ENCODE measurements at places on chromosomes 12 and 14.
A peak's percentile ranks its signal among the peaks of the same experiment; 100 is the strongest.

GRCh38 chr14:32998433-32998832 lies 59.8 kb downstream of the NPAS3 start:
- DNase-seq = no peak

- no peak for DNase-seq
Observed at GRCh38 chr12:59678759-59679411, 83.1 kb downstream of the SLC16A7 start.

GRCh38 chr14:70064136-70064865 lies 124.5 kb downstream of the SLC8A3 start:
- no peak for DNase-seq

DNA sequence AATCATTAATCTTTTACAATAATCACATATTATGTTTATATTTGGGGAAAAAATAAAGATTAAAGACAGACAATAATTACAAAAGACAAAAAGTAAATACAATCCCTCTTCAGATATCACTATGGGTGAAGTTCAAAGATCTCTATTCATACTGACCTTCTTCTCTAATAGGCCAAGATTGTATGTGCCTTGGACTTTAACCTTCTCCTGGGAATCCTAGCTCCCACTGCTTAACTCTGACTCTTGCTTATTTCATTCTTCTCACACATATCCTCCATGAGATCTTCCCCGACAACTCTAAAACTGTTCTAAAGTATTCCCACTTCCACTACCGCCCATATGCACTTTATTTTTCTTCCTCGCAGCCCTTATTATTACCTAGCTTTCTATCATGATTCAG lies 83.8 kb downstream of the EEA1 start:
- no peak for DNase-seq

GRCh38 chr12:55698241-55698955 lies 9.3 kb downstream of the ITGA7 start:
- DNase-seq = no peak

GRCh38 chr12:5648692-5649359 lies 216.9 kb downstream of the NTF3 start:
- peak; percentile 36 for DNase-seq

DNA sequence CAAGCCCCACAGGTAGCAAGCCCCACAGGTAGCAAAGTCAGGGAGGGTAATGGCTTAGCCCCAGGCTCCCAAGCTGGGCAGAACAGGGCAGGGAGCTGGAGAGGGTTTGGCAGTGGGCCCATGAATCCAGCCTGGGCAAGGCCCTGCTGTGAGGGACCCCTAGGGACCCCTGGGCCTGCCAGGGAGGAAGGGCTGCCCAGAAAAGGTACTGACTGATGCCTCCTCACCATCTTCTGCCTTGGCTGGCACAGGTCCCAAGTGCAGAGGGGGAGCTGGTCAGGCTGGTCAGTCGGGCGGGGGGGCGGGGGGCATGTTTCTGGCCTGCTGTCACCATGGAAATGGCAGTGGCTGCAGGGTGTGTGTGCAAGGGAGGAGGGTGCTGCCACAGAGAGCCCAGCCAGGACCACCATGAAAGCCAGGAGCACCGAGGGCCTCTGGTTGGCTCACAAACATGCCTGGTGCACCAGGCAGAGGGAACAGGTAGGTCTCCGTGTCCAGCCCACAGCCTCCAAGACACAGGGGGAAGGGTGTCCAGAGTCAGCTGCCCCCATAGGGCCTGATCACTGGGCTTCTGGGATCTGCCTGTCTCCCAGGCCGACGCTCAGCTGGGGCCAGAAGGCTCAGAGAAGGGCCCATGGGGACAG lies 1.5 kb upstream of the CRIP2 start:
- DNase-seq = no peak

DNA sequence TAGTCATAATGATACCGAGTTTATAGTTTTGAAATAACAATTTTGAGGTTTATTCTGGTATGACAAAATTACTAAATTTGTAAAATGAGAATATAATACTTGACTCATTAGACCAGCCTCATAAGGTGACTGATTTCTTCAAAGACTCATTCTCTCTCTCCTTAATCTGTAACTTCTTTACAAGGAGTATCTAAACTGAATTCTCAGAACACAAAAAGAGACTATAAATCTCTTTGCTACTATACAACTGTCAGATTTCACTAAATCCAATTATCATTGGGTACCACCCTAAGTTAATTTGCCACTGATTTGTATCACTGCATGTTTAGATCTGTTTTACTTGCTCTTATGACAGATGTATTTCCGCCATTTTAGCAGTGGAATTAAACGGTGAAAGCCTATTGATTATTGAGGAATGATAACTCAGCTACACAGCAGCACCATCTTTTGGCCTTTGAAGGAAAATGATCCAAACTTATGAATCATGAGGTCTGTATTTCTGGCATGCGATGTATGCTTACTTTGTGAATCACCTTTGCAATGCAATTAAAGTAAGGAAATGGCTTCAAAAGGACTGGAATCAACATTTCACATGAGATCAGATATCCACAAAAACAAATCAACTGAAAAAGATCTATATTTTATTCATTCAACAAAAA lies 161.2 kb downstream of the RERGL start:
- DNase-seq = peak; percentile 54

- DNase-seq = peak; percentile 78
Observed at GRCh38 chr12:43285159-43285598, 266.8 kb downstream of the ADAMTS20 start.

GRCh38 chr12:92273076-92273475 lies 127.4 kb upstream of the BTG1 start:
- DNase-seq = no peak

DNA sequence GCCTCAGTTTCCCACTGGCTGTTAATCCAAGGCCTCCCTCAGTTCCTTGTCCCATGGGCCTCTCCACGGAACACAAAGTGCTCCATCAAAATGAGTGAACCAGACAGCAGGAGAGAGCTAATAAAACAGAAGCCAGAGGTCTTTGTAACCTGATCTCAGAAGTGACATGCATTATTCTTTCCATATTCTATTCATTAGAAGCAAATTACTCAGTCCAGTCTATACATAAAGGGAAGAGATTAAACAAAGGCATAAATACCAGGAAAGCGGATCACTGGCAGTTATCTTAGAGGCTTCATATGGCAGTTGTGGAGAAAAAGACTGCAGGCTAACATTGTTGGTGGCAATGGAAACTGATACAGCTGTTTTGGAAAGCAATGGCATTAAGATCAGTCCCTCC lies 170.6 kb upstream of the GARIN6 start:
- DNase-seq = no peak

GRCh38 chr14:94398536-94398935 lies 10.1 kb upstream of the SERPINA1 start:
- DNase-seq = no peak

- DNase-seq = peak; percentile 86
Observed at GRCh38 chr12:57836442-57837375, 9.8 kb downstream of the CTDSP2 start.

DNA sequence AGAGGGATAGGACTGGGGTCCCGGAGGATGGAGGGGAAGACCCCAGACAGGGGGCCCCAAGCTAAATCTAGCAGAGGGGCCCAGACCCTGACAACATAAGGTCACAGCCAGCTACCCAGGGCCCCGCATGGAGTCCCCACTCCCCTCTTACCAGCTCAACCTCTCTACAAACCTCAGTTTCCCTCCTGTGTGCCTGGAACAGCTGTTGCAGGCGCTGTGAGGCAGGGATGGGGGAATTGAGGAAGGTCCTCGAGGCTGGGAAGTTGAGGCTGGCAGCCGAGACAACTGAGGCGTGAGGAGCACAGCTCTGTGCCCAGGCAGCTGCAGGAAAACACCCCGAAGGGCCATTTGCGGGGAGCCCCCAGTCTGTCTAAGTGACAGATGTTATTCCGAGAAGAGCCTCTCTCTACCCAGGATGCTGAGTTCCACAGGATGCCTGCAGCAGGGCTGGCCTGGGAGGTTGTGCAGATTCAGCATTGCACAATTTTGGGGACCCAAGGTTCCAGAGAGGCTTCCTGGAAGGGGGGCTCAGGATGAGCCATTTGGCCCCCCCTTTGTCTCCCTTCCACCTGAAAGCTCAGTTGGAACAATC lies 42.7 kb upstream of the NCOR2 start:
- no peak for DNase-seq

GRCh38 chr14:61923348-61923747 lies 161.1 kb downstream of the SNAPC1 start:
- DNase-seq = no peak

- peak; percentile 78 for DNase-seq
Observed at GRCh38 chr14:68941820-68942219, 37.3 kb downstream of the ACTN1 start.

DNA sequence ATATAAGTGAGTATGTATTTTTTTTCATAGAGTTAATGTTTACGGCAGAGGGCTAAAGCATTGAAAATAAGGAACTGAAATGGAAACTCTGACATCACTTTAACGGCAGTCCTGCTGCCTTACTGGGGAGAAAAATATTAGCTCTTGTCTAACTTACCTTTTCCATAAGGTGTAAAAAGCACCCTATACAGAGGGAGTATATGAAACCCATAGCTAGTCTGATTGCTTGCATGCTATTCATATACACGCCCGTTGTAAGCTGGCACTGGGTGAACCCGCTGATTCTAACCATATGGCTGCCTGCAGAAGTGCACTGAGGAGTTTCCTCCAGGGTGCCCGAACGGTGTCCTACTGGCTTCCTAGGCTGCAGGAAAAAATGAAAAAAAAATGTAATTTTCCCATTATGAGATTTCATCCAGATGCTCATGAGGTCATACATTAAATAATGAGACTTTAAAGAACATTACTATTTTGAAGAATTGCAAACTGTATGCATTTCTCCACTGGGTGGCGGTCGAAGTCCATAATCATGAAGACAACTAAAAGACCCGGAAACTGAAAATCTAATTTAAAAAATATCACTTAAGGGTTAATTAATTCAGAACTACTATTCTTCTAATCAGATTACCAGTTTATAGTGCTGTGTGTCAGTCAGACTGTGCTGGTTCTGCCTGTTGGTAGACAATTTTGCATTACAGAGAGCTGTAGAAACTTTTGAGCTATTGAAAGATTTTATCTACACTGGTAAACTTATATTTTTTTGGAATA lies 144.7 kb downstream of the ALX1 start:
- DNase-seq = no peak

- no peak for DNase-seq
Observed at GRCh38 chr14:44151130-44151820, 355.8 kb downstream of the FSCB start.

- DNase-seq = no peak
Observed at GRCh38 chr12:10615532-10615931, 2.1 kb upstream of the MAGOHB start.

DNA sequence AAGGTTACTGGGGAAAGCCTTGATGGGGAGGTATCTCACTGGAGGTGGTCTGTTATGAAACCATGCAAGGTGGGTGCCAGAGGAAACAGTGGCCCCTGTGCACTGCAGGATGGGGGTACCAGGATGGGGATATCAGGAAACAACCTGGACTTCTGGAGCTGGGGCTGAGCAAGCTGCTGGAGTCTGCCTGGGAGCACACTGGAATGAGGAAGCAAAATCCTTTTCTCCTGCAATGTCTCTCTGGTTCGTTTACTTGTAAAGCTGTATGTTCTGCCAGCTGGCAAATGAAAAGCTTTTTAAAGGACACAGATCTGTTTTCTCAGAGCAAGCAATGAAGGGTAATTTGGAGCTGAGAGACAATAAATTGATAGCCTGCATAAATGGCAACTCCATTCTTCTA lies 23.2 kb upstream of the SERPINA1 start:
- no peak for DNase-seq

GRCh38 chr12:131136539-131136872 lies 182.8 kb downstream of the ADGRD1 start:
- no peak for DNase-seq

DNA sequence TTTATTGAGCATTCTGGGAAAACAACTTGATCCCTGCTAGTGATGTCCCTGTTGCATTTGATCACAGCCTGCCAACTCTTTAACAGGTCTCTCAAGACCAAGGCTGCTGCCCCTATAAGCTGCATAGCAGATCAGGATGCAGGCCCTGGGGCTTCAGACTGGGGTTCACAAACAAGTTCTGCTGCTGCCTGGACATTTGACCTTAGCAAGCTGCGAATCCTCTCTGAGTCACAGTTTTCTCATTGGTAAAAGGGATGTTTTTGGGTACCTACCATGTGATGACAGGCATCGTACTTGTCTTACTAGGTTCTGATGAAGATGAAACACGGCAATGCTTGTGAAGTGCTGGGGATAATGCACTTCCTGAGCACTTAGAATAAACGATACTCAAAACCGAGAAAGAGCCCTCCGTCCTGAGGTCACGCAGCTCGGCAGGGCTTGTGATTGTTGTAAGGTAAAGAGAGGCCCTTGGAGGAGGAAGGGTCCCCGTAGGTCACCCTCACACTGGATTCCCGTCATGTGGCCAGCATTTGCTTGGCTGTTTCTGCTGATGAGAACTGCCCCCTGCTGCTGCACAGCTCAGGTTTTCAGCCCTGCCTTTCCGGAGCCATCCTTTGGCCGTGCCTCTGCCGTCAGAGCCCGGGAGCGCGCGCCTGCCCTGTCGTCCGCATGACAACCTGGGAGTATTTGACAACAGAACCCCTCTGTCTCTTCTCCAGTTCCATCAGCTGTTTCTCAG lies 39.1 kb downstream of the TSPAN9 start:
- no peak for DNase-seq

DNA sequence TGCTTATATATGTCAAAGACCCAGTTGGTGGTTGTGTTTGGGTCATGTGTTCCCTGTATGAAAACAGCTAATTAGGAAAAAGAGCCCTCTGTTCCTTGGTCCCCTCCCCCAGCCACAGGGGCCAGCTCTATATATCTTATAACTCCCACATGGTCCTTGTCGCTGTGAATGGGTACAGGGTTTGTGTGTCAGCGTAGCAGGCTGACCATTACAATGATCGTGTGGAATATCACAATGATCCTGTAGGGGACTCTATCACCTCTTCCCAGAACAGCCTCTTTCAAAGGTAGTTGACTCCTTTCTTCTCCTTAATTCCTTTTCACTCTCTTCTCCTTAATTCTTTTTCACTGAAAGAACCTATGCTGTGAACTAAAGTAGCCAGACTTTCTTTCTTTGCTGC lies 51.6 kb upstream of the RIC8B start:
- no peak for DNase-seq

DNA sequence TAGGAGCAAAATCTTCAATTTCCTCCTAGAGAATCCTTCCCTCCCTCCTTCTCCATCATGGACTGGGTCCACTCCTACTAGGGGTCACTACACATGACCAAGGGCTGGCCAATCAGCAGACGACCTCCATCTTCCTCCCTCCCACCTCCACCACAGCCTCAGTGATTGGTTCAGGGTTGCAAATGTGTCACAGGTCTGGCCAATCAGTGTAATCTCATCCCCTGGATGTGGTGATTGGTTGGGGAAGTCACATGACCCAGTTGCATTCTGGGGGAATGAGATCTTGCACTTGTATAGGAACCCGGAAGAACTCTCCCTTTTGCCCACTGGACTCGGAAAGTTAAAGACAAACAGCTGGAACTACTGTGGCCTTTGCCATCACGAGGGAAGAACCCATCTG lies 169.2 kb downstream of the PIWIL1 start:
- no peak for DNase-seq

- DNase-seq = no peak
Observed at GRCh38 chr12:1877169-1877878, 41.1 kb downstream of the CACNA2D4 start.

GRCh38 chr14:90453401-90453951 lies 56.6 kb downstream of the CALM1 start:
- DNase-seq = no peak

Data from fibroblast of skin of left quadriceps (primary cell).